Kidney (tissue), 22 donors: ENCODE measurements at places on chromosomes 7 and 10. TPM values are rescaled to one million over a fixed set of nuclear protein-coding genes. Genes with fewer than 3 reads are reported as not detected.

DNA sequence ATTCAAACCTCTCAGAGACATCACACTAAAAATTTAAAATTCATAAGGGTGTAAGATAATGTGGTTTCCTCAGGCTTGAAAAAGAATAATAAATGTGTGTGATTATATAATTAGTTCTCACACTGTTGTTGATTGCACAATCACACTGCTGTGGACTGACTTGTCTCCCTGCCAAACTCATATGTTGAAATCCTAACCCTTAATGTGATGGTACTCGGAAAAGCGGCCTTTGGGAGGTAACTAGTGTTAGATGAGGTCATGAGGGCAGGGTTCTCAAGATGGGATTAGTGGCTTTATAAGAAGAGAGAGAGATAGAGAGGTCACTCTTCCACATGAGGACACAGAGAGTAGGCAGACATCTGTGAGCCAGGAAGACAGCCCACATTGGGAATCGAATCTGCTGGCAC, 128.5 kb upstream of the COL1A2 start:
- DNase-seq = no peak

GRCh38 chr10:97140902-97141745, 44.6 kb downstream of the SLIT1 start:
- peak; percentile 38 for DNase-seq

GRCh38 chr7:146652176-146652575, 535.6 kb downstream of the CNTNAP2 start:
- no peak for DNase-seq

- DNase-seq = no peak
Measured at GRCh38 chr10:97778452-97779302, 6.9 kb upstream of the SFRP5 start.

DNA sequence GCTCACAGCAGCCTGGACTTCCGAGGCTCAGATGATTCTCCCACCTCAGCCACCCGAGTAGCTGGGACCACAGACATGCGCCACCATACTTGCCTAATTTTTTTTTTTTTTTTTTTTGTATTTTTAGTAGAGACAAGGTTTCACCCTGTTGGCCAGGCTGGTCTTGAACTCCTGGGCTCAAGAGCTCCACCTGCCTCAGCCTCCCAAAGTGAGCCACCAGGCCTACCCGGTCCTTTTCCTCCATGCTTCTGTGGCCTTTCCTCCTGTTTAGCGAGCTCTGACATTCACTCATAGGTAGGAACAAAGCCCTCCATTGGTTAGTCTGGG, 50.1 kb upstream of the SRPK2 start:
- DNase-seq = peak; percentile 18

DNA sequence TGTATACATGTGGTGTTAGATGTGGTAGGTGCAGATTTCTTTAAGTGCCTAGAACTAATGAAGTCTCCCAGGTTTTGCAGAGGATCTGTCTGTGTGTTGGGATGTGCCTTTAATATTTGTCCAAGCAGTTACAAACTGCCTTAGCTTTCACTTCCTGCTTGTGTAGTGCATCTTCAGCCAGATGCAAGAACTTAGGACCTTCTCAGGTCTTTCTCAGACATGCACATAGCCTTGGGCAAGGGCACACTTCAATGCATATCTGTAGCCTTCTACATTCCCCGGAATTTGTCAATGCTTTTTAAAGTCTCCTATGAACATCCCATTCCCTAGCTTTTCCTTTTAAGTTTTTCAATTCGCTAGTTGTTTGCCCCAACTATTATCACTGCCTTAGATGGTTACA, 47.2 kb upstream of the SLC39A12 start:
- no peak for DNase-seq

GRCh38 chr7:46525876-46526275, 604.8 kb upstream of the IGFBP3 start:
- no peak for DNase-seq

- no peak for DNase-seq
Measured at GRCh38 chr7:128959296-128959695, 21.6 kb downstream of the IRF5 start.

BMPER gene
- total RNA-seq = 0.60 TPM

DNA sequence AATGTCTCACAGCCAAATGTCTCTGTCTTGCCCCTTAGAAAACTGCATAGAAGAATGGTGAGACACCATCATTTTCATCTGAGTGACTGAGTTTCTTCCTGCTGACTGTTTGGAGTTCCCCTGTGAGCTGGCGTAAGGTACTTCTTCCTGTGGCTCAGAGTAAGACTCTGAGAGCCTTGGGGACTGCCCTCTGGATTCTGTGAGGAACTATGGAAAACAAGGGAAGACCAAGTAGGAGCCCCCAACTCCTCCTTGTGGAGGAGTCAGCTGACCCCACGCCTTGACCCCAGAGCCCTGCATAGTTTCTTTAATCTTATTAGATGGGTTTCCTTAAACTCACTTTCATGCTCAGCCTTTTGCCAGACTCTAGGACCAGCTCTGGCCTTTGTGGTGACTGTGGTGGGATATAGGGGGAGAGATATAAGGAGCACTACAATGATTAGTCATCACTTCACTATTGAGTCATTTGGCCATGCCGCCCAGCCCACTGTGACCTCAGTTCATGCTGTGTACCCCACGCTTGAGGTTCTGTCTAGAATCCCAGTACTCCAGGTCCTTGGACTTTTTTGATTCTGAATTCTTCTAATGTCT, 51.8 kb upstream of the FAM133B start:
- no peak for DNase-seq

- DNase-seq = peak; percentile 88
Measured at GRCh38 chr10:24952143-24952706, at the start of gene PRTFDC1. PRTFDC1 (minus strand) TSS chr10:24952606; CDS start chr10:24952575, 31 bp downstream.

SLC16A9 gene
- total RNA-seq = 15.5 TPM
